ENCODE measurements at places on chromosomes 6 and 20. TPM values are rescaled to one million over a fixed set of nuclear protein-coding genes. Genes with fewer than 3 reads are reported as not detected.
A peak's percentile ranks its signal among the peaks of the same experiment; 100 is the strongest.

The FAXC gene
- total RNA-seq: 0.39 TPM

The PKIB gene
- 0.13 TPM for total RNA-seq

The ATF6B gene
- 17.7 TPM for total RNA-seq

The COL20A1 gene
- total RNA-seq: not detected

The FOXF2 gene
- not detected for total RNA-seq

The GRIK2 gene
- not detected for total RNA-seq

The GNMT gene
- total RNA-seq: 0.13 TPM

The TFAP2A gene
- total RNA-seq: not detected

The SAMD5 gene
- 0.51 TPM for total RNA-seq

The DLK2 gene
- total RNA-seq: 0.76 TPM

The POM121L2 gene
- total RNA-seq: not detected

- peak; percentile 9 for DNase-seq
Observed at GRCh38 chr6:147382945-147383554, 125.4 kb upstream of the SAMD5 start.

DNA sequence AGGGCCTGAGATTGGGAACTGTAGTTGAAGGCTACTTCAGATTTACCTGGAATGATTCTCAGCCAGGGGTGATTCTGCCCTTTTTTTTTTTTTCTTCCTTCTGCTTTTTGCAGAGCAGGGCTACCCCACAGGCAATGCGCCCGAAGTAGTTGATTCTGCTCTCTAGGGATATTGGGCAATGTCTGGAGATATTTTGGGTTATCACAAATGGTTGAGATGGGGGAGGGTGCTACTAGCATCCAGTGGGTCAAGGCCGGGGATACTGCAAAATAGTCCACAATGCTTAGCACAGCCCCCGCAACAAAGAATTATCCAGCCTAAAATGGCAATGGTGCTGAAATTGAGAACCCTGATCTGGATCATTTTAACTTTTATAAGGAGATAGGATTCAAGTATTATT, 71.2 kb upstream of the ZMYND8 start:
- DNase-seq: no peak

DNA sequence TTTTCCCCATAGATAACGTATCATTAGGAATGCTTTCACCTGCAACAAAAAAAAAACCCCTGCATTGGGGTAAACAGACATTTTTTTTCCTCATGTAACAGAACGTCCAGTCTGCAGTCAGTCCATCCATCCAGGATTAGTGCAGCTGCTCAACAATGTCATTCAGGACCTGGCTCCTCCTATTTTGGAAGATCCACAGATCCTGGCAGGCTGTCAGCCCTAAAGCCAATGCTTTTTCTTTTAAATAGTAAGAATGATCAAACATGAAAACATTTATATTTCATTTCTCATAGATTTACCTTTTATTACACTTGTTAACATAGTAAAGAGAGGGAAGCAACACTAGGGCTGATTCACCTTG, 116.5 kb upstream of the CCDC28A start:
- no peak for DNase-seq

- no peak for DNase-seq
Observed at GRCh38 chr6:51016489-51016888, 197.8 kb downstream of the TFAP2B start.

GRCh38 chr20:8234580-8234979, 102.5 kb downstream of the PLCB1 start:
- DNase-seq: no peak

- DNase-seq: no peak
Observed at GRCh38 chr20:20778676-20779075, 66.2 kb upstream of the RALGAPA2 start.

DNA sequence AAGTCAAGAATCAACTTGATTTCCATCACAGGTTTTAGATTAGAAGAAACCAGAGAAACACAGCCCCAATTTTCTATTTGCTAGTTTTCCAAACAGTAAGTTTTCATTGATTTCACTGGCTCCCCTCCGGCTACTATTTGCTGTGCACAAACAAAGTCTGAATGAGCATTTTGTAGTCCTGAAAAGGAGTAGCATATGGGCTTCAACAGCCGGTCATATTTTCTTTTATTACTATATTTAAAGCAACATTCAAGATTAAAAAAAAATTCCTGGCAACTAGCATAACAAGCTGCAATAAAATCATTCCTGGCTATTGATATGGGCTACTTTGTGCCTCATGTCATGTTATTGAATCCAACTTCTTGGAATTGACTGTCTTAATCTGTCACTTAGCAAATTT, 48.3 kb downstream of the CARMIL1 start:
- DNase-seq: no peak

DNA sequence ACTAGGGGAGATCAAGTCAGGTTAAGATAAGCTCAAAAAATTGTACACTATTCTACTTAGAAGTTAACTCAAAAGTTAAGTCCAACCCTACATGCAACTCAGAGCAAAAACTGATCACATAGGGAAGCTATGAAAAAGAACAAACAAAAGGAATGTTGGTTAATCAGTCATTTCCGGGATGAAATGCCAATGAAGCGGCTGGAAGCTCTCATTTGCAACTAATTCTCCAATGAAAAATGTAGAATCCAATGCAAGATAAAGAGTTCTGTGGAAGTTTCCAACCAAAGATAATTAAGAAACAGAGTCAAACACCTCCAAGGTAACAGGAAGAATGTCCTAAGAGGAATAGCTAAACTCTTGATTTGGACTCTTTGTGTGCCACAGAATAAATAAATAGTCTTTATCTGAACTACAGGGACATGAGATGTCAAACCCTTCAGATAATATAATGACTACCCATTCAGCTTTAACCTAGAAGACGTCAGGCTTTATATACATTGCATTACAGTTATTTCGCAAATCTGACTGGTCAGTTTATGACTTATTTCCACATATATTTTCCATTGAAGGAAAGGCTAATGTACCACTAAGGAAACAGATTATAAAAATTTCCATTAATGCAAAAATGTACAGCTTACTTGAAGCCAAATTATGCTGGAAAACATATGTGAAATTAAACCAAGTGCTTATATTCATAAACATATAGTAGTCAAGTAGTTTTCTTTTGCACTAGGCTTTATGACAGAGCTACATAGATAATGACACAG, 48.0 kb upstream of the DST start:
- DNase-seq: peak; percentile 46

DNA sequence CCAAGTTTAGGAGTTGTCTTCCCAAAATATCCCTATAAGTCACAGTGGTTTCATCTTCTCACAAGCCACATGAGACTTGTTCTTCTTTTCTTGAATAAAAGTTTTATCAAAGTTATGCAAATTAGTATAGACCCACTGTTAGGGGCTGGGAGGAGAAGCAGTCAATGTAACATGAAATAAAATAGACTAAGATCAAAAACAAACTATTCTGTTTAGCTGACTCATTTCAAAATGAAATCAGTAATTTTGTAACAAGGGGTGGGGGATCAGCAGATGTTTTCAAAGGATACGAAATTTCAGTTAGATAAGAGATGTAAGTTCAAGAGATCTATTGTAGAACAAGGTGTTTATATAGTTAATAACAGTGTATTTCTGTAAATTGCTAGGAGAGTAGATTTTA, 339.6 kb upstream of the PRDM1 start:
- DNase-seq: no peak

DNA sequence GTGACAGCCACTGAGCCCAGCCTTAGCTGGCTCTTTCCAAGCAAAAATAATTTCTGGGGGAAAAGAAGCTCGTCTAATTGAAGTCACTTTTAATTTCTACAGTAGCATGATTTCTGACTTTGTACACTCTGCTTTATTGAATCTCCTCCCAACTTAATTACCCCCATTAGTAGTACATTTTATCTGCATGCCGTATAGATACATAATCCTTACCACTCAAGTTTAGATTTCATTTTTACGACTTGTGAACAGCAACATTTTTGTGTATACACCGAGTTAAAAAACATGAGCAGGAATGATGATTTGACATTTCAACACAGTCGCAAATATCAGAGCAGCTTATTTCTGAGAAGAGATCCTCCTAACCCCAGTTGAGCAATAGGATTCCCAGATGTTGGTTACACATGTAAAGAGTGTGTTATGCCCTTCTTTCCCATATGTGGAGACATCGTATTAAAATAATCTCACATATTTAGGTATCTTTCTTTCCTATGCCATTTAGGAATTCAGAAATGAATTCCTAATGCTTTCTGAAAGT, 127.3 kb upstream of the MTHFD1L start:
- DNase-seq: no peak

GRCh38 chr6:75283907-75284631, 523 bp downstream of the TMEM30A start:
- no peak for DNase-seq
